Activated naive CD4-positive, alpha-beta T cell (primary cell): ENCODE measurements at places on chromosomes 7 and 10.

DNA sequence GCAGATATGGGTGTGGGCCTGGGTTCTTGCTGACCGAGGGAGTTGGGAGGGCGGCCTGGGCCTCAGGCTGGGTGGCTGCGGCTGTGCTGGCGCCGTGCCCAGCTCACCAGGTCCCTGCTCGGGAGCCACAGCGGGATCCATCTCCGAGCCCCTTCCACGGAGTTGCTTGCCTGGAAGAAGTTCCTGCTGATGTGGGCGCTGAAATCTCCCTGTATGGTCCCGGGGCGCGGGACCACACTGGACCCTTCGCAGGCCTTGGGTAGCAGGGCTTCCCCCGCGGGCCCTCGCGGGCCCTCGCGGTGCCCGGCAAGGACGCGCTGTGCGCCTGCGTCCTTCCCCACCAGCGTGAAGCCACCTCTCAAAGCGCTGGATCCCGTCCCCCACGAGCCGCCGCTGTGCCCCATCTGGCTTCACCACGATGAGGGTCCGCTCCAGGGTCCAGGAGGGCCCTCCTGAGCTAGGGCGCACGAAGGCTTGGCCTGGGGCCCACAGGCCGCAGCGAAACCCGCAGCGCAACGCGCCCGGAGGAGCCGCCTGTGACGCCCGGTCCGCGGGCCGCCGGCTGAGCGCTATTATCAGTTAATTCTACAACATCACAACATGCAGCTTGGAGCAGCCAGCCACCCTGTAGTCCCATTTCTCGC, 31.5 kb downstream of the RAB19 start:
- DNase-seq, result no peak

GRCh38 chr7:33243319-33243881, 114.0 kb downstream of the BBS9 start:
- DNase-seq, result no peak

GRCh38 chr10:123492016-123492415, 174.1 kb upstream of the GPR26 start:
- DNase-seq, result no peak

- DNase-seq, result no peak
Observed at GRCh38 chr7:130397051-130397757, 16.9 kb downstream of the CPA1 start.
